Stimulated activated effector memory CD8-positive, alpha-beta T cell treated with anti-CD3 and anti-CD28 coated beads, Interleukin-12 subunit alpha, Interleukin-12 subunit beta, amount 100 ng/mL, for 72 hours (primary cell): ENCODE measurements at places on chromosomes 16 and 17.

GRCh38 chr16:17372386-17372785 lies 98.4 kb downstream of the XYLT1 start:
- DNase-seq, result no peak

DNA sequence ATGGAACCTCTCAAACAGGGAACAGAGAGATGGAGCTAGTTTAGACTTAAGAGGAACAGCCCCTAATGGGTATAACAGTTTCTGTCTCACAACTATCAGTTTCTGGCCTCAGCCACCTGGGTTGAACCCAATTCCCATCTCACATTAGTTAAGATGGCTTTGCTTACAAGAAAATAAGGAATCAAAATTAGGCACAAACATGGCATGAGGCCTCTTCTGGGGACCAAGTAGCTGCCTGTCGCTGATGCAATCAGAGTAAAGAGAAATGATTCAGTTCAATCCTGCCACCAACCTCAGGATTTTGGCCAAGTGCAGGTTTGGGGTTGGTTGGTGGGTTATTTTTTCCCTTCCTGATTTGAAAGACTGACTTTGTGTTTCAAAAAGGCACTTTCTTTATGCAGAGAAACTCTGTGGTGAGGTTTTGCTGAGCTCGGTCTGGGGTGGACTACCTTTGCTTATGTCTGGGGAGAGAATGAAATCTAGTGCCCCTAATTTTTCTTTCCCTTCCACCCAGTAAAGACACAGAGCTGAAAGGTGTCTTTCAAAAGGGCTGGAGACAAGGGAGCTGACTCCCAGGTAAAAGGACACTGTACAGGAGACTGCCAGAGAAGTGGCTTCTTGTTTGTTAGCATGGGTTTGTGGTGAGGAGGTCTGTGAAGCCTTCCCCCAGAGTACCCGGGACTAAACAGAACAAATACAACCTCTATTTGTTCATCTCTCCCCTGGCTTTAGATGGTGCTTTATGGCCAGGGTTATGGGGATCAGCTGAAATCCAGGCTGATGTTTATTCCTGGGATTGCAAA lies 44.8 kb upstream of the NFAT5 start:
- peak; percentile 76 for DNase-seq

DNA sequence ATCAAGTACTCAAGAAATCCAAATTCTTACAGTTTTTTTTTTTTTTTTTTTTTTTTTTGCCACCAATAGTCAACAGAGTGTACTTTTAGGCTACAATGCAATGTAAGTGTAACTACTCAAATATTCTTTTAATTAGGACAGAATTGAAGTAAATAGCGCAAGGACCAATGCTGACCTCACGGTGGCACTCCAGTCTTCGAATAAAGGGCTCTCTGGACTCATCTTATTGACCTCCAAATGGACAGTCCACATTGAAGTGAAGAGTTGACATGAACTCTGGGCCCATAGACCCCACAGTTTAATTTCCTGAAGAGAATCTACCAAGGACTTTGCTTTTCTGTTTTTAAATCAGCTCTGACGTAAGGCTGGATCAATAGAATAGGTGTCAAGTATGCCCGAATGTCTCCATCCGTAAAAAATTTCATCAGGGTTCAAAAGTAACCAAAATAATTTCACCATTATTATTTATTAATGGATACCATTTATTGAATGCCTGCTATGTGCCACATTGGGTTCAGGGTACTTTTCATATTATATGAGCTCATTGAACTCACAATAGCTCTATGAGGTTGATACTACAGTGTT lies 7.3 kb upstream of the DDX52 start:
- no peak for DNase-seq

- DNase-seq, result no peak
These were observed 299.7 kb downstream of the C16orf95 start for GRCh38 chr16:87017371-87018012.

GRCh38 chr17:65559804-65560627 lies 1.4 kb downstream of the AXIN2 start:
- DNase-seq, result peak; percentile 57
